ENCODE measurements at places on chromosomes 13 and 19.

GRCh38 chr13:80560609-80561008, 219.7 kb upstream of the SPRY2 start:
- no peak for DNase-seq

DNA sequence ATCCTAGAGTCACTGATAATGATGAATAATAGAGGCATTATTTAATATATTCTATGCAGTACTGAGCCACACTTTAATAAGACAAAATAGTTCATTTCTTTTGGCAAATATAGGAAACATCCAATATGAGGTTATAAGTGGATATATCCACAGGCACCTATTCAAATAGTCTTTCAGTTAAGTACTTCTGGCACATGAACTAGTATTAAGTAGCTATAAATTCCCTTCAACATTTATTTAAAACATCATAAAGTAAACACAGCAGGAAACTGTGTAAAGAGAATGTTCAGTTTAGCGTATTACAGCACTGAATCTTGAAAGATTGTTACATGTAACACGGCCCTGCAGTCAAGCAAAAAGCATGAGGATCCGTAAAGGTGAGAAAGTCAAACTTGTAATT, 463.3 kb upstream of the KLF12 start:
- no peak for DNase-seq

GRCh38 chr19:19406878-19407632, 1.6 kb downstream of the GATAD2A start:
- DNase-seq, result no peak

DNA sequence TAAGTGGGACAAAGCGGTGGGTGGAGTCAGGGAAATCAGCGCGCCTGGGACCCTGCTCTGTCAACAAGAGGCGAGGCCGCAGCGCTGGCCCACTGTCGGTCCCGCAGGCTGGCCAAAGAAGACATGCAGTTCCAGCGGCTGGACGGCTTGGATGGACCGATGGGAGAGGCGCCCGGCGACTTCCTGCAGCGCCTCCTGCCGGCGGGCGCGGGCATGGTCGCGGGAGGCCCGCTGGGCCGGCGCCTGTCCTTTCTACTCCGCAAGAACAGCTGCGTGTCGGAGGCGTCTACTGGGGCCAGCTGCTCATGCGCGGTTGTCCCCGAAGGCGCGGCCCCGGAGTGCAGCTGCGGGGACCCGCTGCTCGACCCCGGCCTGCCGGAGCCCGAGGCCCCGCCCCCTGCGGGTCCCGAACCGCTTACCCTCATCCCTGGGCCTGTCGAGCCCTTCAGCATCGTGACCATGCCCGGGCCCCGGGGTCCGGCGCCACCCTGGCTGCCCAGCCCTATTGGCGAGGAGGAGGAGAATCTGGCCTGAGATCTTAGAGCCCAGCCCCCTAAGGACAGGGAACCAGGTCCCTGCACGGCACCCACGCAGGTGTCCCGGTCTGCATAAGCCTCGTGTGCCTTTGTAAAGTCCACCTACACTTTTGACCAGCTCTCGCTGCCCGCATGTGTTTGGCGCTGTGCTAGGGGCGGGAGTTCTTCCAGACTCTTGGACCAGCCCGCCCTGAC, 6.1 kb downstream of the BEST2 start:
- peak; percentile 54 for DNase-seq

GRCh38 chr13:59424661-59425060, 739.1 kb downstream of the DIAPH3 start:
- no peak for DNase-seq

DNA sequence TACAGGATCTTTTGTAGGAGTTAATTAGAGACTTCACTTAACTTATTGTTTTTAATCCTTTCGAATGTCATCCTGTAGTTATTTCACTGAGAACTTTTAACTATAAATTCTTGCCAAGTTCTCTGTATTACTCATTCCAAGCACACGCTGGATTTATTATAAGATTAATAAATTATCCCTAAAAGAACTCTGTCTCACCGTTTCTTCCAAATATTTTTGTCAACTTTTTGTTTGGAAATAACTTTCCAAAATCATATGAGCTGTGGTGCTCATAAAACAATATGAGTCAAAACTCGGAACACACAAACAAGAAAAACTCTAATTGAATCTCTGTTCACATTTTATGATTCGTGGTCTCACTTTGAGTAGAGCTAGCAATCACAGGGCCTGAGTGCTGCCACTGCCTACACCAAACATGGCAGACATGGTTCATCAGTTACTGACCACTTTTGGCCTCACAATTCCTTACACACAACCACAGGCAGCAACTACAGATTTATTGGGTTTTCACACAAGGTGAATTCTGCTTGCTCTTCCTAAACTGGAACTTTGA, 412.0 kb downstream of the FGF14 start:
- no peak for DNase-seq

Data from activated CD8-positive, alpha-beta memory T cell treated with anti-CD3 and anti-CD28 coated beads for 48 hours (primary cell).